ENCODE measurements at places on chromosomes 16 and 17. TPM values are rescaled to one million over a fixed set of nuclear protein-coding genes. Genes with fewer than 3 reads are reported as not detected.

Gene GJC1
- total RNA-seq, result 22.7 TPM

Gene IL17C
- not detected for total RNA-seq

Gene TMEM114
- total RNA-seq, result not detected

Gene SPATA22
- not detected for total RNA-seq

Gene HEATR9
- total RNA-seq, result not detected

Gene EME1
- total RNA-seq, result 2.7 TPM

Data from glomerular endothelial cell (primary cell).